GM23338 (cell line): ENCODE measurements at places on chromosomes 7 and 10.

- DNase-seq: peak; percentile 85
Observed at GRCh38 chr10:121886997-121887622, 40.7 kb downstream of the ATE1 start.

GRCh38 chr10:33015761-33016547 lies 57.9 kb upstream of the ITGB1 start:
- no peak for DNase-seq

GRCh38 chr7:117084286-117084685 lies 131.0 kb downstream of the ST7 start:
- DNase-seq: no peak

DNA sequence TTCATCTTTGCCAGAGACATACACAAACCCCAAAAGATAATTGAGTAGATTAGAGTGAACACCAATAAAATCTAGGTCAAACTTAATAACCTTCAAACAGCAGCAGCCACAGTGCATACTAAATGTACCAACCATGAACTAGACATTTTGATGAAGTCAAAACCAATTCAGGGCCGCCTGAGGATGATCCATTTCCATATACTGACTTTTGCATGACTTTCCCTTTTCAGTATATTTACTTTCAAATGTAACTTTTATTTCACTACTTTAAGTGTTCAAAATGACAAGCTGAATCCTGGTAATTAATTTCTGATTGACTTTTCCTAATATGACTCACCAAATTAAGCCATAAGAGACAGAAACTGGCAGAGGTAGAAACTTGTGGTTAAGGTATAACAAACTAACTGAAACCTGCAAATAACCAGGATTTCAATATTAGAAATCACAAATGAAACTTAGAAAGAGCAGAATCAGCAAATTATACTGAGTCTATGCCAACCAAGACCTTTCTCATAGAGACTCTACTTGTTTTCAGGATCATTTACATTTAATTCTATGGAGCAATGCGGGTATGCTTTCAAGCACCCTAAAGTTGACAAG lies 171.9 kb upstream of the LRRN3 start:
- no peak for DNase-seq

DNA sequence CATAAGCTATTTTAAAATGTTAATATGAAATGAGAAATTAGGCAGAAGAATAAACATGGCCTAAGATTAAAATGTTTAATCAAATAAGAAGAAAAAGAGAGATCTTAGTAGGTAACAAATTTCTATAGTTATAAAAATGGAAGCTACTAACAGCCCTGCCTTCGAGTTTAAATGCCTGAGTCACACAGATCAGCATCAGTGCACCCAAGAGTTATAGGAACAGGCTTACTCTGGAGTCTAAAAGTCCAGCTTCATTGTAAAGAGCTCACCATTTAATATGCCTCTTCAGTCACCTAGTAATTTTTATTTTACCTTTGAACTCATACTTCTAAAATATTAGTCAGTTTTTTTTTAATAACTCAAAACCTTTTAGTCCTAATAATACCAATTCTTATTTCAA lies 52.6 kb downstream of the BRI3 start:
- no peak for DNase-seq

GRCh38 chr7:137325927-137326326 lies 17.6 kb downstream of the PTN start:
- DNase-seq: no peak

GRCh38 chr7:11831156-11831735 lies 752 bp downstream of the THSD7A start:
- peak; percentile 15 for DNase-seq

DNA sequence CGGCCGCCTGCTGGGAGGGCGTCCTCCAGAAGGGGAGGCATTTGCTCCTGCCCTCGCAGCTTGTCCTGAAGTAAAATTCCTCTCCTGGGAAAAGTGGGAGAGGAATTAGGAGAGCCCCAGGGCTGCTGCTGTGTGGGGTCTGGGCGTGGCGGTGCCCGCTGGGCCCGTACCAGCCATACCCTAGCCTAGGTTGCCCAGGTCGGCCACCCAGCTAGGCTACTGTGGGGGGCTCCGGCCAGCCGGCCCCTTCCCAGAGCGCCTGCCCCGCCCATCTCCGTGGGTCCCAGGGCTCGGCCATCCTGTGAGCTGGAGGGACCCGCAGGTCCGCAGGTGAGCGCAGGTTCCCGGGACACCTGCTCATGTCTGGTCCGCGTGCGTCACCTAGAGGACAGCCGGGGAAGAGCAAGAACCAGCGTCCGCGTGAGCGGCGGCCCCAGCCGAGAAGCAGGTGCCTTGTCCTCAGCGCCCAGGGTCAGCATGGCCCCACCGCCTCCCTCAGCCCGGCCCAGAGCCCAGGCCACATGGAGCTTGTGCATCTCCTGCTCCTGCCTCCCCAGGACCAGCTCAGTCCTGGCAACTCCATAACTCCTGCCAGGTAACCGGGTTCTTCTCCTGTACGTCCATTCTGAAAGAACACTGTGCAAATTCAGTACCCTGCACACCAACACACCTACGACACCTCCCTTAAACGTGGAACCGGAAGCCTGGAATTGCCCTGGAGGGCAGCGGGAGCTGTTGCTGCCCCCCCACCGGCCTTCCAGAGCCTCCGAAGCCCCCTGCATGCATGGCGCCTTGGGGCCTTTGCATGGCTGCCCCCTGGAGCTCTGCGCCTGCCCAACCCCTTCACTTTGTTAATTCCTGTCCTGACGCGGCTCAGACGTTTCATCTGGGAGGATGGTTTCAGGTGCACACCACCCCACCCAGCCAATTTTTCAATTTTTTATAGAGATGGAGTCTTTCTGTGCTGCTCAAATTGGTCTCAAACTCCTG lies 22.8 kb upstream of the FOXL3 start:
- peak; percentile 71 for DNase-seq

- DNase-seq: no peak
Observed at GRCh38 chr10:82318534-82318933, 443.5 kb downstream of the NRG3 start.

- DNase-seq: peak; percentile 69
Observed at GRCh38 chr10:18104223-18104872, 35.9 kb upstream of the CACNB2 start.

GRCh38 chr10:61635932-61636331 lies 26.8 kb upstream of the CABCOCO1 start:
- DNase-seq: no peak

DNA sequence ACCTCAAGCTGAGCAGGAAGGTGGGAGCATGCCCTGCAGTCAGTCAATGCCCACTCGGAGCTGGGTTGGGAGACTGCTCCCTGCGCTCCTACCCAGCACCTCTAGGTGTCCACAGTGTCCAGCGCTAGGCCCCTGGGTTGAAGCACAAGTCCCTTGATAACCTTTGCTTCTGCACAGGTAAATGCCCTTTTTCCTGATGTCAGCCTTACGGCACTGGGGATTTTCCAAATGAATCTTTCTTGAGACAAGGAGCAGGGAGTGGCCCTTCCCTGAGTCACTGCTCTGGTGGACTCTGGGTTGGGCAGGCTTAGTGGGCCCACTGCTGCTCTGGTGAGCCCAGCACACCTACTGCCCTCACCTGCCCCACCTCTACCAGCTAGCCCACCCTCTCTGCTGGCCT lies 61.9 kb upstream of the OPN4 start:
- DNase-seq: peak; percentile 39

DNA sequence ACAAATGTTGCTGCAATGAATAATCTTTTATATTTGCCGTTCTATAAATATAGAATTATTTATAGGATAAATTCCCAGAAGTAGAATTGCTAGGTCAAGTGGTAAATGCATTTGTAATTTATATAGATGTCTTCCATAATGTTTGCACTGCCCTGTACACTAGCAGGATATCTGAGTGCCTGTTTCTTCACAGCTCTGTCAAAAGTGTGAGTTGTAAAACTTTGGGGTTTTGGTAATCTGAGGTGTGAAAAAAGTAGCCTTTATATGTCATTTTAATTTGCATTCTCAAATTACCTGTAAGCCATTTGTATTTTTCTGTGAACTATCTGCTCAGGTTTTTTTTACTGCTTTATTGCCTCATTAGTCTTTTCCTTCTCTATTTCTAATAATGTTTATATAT lies 271.2 kb downstream of the NEBL start:
- DNase-seq: no peak

- no peak for DNase-seq
Observed at GRCh38 chr10:131739206-131739605, 161.6 kb upstream of the PPP2R2D start.

DNA sequence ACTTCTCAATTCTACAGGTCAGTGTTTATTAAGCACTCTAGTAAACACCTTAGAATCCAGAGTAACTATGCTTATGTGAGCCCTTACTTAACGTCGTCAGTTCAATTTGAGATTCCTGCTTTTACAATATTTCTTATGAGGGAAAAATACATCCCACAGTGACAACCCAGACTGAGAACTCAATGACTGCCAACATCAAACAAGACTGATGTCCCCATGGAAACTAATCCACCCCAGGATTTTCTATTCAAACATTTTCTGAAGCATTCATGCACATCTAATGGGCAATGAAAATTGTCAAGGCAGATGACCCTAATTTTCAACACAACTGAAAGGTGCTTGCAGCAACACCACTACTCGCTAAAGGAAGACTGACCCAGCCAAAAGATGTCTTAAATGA lies 67.0 kb downstream of the ATE1 start:
- DNase-seq: no peak

GRCh38 chr10:44939691-44940401 lies 19.8 kb upstream of the RASSF4 start:
- no peak for DNase-seq

DNA sequence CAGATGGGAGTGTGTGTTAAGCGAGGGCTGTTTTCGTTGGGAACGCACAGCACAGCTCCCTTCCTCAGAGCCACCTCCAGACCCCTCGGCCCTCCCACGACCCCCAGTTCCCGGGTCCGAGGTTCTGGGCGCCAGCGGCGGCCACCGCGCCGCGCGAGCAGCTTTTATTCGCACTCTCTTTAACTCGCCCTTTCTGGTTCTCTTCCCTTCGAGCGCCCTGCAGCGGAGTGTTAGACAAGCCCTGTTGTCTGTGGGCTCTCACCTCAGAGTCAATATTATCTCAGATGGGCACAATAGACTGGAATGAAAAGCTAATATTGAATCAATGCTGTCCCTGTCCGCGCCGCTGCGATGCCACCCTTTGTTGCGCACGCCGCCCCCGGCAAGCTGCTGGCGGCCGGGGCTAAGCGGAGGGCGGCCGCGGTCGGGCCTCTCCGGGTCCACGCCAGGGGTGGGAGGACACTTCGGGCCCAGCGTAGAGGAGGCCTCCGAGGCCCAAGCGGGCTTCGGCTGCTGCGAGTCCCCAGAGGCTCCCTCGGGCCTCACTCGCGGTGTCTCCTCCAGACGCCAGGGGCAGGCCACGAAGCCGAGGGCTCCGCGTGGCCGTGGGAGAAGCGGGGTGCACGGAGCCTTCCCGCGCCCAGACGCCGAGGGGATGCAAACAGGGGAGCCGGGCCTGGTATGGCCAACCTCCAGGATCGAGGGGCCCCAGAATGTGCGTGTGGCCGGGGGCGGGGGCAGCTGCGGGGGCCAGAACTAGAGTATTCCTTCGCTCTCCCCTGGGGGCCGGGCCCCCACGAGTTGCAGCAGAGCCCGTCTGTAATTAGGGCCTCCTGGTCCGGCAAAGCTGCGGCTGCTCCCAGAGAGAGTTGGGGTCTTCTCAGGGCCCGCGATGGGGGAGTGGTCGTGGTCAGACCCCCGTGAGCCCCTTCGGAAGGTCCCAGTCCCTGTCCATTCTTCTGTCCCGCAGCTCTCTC lies 7.9 kb upstream of the EMX2 start:
- peak; percentile 39 for DNase-seq

- DNase-seq: no peak
Observed at GRCh38 chr7:108580298-108580697, 10.6 kb downstream of the DNAJB9 start.

DNA sequence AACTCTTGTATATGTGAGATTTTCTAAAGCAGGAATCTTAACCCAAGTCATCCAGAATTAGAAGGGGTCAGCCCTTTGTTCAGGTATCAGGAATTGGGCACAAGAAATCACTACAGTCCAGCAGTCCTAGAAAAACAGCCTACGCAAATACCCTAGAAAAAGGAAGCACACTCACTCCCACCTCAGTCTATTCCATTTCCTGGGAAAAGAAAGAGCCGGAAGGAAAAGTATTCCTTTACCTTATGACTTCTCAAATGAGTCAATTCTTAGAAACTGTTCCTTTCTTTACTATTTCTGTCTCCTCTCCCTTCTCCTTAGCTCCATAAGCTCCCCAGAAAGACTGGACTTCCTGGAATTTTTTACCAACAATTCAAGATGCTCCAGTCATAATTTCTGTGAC lies 62.7 kb downstream of the DNAJC12 start:
- DNase-seq: no peak

DNA sequence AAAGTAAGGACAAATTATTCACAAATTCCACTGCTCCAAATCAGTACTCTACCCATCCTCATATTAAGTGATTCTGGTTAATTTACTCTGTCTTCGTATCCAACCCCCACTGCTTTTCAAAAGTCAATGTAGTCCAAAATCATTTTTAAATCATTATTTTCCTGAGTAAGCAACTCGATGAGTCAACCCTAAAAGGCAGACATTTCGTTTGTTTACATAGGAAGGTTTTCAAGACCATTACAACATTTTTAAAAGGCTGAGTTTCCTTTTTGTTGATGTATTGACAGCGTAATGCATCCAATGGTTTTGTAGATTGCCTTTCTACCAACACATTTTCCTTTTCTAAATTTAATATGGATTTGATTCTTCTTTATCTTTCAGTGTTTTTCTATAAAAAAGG lies 523.0 kb upstream of the ANKRD30A start:
- DNase-seq: no peak

- DNase-seq: peak; percentile 79
Observed at GRCh38 chr10:103859161-103860086, 4.0 kb upstream of the SH3PXD2A start.

- no peak for DNase-seq
Observed at GRCh38 chr7:49790209-49790608, 16.8 kb downstream of the VWC2 start.

GRCh38 chr10:70337201-70337651 lies 45.2 kb downstream of the LRRC20 start:
- peak; percentile 16 for DNase-seq

- DNase-seq: no peak
Observed at GRCh38 chr7:28176174-28176573, 4.4 kb downstream of the JAZF1 start.

GRCh38 chr7:158188676-158189075 lies 398.9 kb downstream of the PTPRN2 start:
- DNase-seq: no peak

- peak; percentile 92 for DNase-seq
Observed at GRCh38 chr10:81873932-81874816, 820 bp upstream of the NRG3 start.
